Activated CD8-positive, alpha-beta memory T cell treated with anti-CD3 and anti-CD28 coated beads for 24 hours (primary cell): ENCODE measurements at places on chromosomes 3 and 15.

DNA sequence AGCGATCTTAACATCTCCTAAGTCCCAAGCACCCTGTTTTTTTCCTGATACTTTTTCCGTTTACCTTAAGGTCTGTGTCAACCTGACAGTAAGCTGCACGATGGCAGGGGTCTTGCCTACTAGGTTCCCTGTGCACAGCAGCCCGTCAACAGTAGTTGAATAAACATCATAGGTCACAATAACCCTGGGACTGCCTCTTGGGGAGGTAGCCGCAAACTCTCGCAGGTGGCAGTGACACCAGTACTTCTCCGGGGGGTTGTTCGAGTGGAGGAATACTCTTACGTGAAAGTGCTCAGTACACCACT, 365 bp upstream of the PDCD6IP start:
- no peak for DNase-seq

GRCh38 chr15:101810456-101810855, 1.5 kb upstream of the OR4F15 start:
- DNase-seq = no peak

DNA sequence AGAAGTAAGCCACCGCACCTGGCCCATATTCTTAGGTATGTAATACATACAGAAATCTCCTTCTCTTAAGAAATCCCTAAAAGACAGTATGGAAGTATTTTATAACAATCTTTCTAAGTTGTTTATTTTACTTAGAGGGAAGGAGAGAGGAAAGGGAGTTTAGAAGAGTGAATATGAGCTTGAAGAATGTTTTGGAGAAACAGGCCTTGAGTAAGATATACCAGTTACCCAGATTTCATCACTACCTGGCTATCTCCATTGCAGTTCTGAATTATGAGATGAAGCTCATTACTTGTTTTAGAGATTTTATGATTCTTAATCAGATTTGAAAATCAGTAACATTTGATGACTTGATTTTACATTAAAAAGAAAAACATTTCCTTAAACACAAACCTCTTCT, 71.9 kb downstream of the DCUN1D1 start:
- no peak for DNase-seq

- no peak for DNase-seq
Observed at GRCh38 chr3:178083906-178084866, 452.1 kb upstream of the KCNMB2 start.

GRCh38 chr3:128482175-128482574, 10.8 kb downstream of the GATA2 start:
- DNase-seq = no peak

DNA sequence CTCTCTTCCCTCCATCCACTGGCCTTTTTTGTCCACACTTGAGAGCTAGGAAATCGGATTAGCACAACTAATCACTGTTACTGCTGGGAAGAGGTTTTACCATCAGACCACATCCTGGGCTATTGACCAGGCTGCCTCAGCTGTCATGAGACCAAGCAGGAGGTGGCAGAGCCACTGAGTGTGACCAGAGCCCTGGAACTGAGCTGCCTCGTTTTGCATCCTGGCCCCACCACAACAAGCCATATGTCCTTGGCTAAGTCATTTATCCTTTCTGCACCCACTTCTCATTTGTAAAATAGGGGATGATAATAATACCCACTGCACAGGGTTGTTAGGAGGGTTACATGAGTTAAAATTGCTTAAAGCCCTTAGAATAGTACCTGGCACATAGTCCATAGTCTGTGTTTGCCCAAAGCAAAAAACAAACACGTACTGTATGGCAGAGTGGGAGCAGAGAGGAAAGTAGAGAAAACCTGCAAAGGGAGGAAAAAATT, 34.1 kb downstream of the TMEM158 start:
- no peak for DNase-seq

- no peak for DNase-seq
Observed at GRCh38 chr3:114498539-114499370, 204.9 kb downstream of the TIGIT start.

DNA sequence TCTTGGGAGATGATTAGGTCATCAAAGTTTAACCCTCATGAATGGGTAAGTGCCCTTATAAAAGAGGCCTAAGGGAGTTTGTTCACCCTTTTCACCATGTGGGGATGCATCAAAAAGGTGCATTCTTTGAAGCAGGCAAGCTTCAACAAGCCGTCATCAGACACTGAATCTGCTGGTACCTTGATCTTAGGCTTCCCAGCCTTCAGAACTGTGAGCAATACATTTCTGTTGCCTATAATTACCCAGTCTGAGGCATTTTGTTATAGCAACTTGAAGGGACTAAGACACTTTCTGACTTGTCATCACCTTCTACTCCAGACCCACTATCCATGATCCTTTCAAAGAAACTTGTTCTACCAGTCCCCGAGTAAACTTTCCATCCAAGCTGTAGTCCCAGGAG, 44.6 kb upstream of the LRRC58 start:
- no peak for DNase-seq
